HepG2 (cell line): ENCODE measurements at places on chromosomes 4 and X. TPM values are rescaled to one million over a fixed set of nuclear protein-coding genes. Genes with fewer than 3 reads are reported as not detected.

The NAP1L5 gene
- total RNA-seq = 1.6 and 2.2 TPM in 2 replicates

The RHOH gene
- total RNA-seq = not detected in 2 replicates

The MAGED4B gene
- total RNA-seq = 29.9 and 51.3 TPM in 2 replicates

The ZDHHC15 gene
- not detected in 2 replicates for total RNA-seq

The NAP1L2 gene
- total RNA-seq = 0.07 TPM in 1 of 2 replicates, not detected in the other

The ZFYVE28 gene
- 0.22 and 0.24 TPM in 2 replicates for total RNA-seq

The GRIA2 gene
- not detected in 2 replicates for total RNA-seq

The NOX1 gene
- not detected in 2 replicates for total RNA-seq

The GLRA2 gene
- not detected in 2 replicates for total RNA-seq

The ATP2B3 gene
- not detected in 2 replicates for total RNA-seq

The REPS2 gene
- 0.58 and 0.84 TPM in 2 replicates for total RNA-seq

The ESX1 gene
- total RNA-seq = not detected in 2 replicates

The DMRTC1 gene
- not detected in 2 replicates for total RNA-seq

The HOPX gene
- total RNA-seq = not detected in 2 replicates

The TLR10 gene
- total RNA-seq = not detected in 2 replicates

The CCDC158 gene
- not detected in 2 replicates for total RNA-seq

The GUCY1B1 gene
- not detected in 2 replicates for total RNA-seq

The P2RY8 gene
- 0.66 and 1.0 TPM in 2 replicates for total RNA-seq

The TRAPPC11 gene
- 18.0 and 22.7 TPM in 2 replicates for total RNA-seq

The ARX gene
- not detected in 2 replicates for total RNA-seq

The OPHN1 gene
- total RNA-seq = 1.7 and 29.5 TPM in 2 replicates

The CT45A2 gene
- total RNA-seq = not detected in 2 replicates

The SMAD1 gene
- total RNA-seq = 12.7 and 14.0 TPM in 2 replicates

The AWAT1 gene
- total RNA-seq = not detected in 2 replicates

The COX7B gene
- 375 and 491 TPM in 2 replicates for total RNA-seq

The GABRG1 gene
- total RNA-seq = not detected in 2 replicates

The TBX22 gene
- total RNA-seq = not detected in 2 replicates

The CTAG1A gene
- not detected in 2 replicates for total RNA-seq

The CLDN34 gene
- total RNA-seq = 0.21 TPM in 1 of 2 replicates, not detected in the other

The ZNF185 gene
- total RNA-seq = 1.6 and 1.9 TPM in 2 replicates

The ETDA gene
- total RNA-seq = not detected in 2 replicates

The SSX2 gene
- total RNA-seq = not detected in 2 replicates

The MUC7 gene
- not detected in 2 replicates for total RNA-seq

The SCARB2 gene
- 23.5 and 43.4 TPM in 2 replicates for total RNA-seq

The ASB12 gene
- total RNA-seq = not detected in 2 replicates

The PF4V1 gene
- total RNA-seq = not detected in 2 replicates

The IKBKG gene
- total RNA-seq = 26.5 and 30.6 TPM in 2 replicates
